Activated T-cell treated with anti-CD3 and anti-CD28 coated beads, Interleukin-2, amount 50 U/mL, for 4 hours (primary cell): ENCODE measurements at places on chromosomes 5 and 9. TPM values are rescaled to one million over a fixed set of nuclear protein-coding genes. Genes with fewer than 3 reads are reported as not detected.

GRCh38 chr5:77181173-77181572 is 29.3 kb upstream of the PDE8B start:
- no peak for DNase-seq

Gene PCDHA13
- total RNA-seq: not detected

- no peak for DNase-seq
Measured at GRCh38 chr5:89929173-89929572, 480.4 kb downstream of the CETN3 start.

Gene UBE2QL1
- not detected for total RNA-seq
